Adipocyte (in vitro differentiated cells): ENCODE measurements at places on chromosomes 3 and 15.

DNA sequence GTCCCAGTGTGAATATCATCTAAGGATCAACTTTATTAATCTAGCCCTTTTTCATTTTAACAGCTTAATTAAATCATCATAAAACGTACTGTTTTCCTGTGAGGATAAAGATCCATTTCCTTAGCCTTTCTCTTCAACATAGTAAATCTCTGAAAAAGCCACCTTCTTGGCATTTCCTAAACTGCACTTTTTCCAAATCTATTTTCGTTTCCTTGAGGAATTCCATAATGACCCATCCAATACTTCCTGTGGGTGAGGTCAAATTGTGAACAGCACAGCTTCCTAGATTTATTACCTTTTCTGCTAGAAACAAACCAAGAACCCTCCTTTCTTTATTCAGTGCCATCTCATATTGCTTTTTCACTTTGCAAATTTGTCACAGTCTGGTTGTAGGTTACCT lies 129.4 kb upstream of the CNTN4 start:
- no peak for DNase-seq

DNA sequence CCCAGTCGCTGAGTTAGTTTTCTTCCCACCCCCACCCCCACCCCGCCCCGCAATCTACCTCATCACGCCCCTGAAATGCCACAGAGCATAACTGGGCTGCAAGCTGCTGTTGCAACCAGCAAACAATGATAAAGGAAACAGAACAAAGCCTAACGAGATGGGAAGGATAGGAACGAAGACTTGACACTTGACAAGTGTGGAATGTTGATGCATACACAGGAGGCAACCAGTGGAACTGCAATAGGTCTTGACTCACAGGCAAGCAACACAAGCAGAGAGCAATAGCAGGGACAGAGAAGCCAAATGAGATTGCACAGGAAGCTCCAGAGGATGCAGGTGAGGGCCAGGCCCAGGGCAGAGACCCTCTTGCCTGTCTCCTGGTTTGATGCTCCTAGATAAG lies 225.9 kb downstream of the IGSF11 start:
- no peak for DNase-seq

DNA sequence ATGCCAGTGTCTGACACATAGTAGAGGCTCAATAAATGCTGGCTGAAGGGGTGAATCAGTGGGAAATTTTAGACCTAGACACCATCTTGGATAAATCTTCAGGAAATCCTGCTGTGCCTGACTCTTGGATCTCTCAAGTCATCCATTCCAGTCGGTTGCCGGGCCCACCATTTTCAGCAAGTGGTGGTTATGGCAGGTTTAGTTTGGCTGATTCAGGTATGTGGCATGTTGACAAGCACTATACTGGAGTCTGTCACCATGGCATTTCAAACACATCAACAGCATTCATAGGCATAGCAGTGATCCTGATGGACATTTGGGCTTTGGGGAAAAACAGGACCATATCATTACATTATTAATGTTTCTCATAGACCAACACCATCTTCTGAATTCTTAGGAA lies 25.7 kb upstream of the APH1B start:
- DNase-seq: no peak

GRCh38 chr3:141477224-141477623 lies 9.6 kb upstream of the RASA2 start:
- peak; percentile 36 for DNase-seq

DNA sequence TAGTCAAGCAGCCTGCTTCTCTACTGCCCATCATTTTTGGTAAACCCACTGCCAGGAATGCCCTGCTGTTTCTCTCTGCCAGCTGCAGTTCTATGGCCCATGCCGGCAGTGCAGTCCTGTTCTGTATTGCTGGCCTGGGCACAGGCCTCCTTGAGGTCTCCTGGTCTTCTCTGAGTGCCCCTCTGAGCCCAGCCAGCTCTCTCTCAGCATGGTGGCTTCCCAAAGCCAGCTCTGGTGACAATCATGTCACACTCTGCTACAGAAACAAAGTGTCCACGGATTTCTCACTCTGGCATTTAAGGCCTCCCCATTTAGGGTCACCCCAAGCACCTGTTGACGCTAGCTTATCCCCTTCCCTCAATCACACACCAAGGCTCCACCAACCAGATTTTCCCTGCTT lies 24.5 kb downstream of the SRPRB start:
- DNase-seq: no peak

DNA sequence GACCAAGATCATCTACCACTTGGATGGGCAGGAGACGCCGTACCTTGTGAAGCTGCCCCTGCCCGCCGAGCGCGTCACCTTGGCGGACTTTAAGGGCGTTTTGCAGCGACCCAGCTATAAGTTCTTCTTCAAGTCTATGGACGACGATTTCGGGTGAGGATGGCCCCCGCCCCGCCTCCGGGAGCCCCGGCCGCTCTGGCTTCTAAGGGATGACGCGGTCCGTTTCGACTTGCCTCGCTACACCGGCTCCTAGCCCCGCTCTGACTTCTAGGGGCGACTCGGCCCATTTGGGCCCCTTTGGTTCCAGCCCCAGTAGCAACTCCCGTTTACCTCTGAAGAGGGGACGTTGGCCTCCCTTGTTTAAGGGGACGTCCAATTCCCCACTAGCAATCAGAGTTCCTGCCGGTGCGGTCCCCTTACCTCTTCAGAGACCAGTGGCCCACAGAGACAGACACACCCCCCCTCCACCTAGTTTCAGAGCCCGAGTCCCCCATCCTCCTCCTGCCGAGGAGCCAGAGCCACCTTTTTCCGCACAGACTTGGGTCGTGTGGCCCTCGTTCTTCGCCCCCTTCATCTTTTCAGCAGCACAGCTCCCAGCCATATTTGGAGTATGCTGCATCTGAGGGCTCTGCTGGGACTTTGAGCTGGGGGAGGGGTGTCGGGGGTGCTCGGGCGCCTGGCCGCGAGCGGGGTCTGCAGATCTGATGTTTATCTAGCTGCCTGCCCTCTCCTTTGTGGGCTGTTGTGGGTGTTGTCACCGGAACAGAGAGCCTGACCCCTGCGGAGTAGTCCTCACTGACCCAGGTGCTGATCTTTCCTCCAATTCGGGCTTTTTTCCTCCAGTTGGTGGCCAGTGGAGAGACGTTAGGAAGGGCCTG lies 706 bp downstream of the DVL3 start:
- peak; percentile 68 for DNase-seq

DNA sequence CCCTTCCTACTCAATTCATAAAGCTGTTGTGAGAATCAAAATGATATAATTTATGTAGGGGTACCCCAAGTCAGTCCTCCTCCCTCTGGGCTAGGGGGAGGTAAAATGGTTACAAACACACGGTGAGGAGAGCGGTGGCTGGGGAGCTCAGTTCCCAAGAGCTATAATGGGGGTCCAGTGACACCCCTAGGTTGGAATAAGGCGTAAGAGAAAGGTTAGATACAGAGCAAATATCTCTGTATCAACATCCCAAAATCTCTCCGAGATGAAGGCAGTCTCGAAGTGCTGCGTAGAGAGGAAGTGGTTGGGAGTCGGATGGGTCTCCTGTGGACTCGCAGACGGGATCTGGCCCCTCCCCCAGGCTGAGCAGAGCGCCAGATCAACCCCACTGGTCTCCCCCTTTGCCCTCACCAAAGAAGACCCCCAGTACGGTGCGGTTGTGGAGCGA lies 1.8 kb downstream of the DUOX2 start:
- no peak for DNase-seq

DNA sequence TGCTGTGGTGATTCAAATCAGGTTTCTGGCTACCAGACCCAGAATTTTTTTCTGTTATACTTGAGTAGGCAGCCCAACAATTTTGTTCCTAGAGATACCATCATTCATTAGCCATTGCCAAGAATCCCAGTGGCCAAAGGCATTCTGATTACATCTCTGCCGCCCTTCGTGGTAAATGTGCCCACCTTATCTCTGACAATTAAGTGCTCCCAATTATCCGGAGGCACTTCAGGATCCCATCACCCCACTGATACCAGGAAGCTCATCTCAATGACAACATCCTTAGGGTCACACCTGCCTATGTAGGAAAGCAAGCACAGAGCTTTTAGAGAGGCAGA lies 43.2 kb upstream of the RPL35A start:
- DNase-seq: no peak

- DNase-seq: no peak
Observed at GRCh38 chr3:15479400-15480224, 41.9 kb downstream of the COLQ start.

DNA sequence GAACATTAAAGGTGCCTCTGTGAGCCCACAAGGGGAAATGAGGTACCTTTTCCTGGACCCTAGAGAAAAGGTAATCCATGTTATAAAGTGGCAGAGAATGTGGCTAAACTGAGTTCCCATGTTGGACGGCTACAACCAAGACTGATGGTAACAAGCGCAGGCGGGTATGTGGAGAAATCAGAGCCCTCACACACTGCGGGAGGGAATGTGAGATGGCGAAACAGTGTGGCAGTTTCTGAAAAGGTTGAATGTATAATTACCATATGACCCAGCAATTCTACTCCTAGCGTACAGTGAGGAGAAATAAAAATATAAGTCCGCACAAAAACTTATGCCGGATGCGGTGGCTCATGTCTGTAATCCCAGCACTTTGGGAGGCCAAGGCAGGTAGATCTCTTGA lies 24.1 kb upstream of the SHISA5 start:
- DNase-seq: no peak

DNA sequence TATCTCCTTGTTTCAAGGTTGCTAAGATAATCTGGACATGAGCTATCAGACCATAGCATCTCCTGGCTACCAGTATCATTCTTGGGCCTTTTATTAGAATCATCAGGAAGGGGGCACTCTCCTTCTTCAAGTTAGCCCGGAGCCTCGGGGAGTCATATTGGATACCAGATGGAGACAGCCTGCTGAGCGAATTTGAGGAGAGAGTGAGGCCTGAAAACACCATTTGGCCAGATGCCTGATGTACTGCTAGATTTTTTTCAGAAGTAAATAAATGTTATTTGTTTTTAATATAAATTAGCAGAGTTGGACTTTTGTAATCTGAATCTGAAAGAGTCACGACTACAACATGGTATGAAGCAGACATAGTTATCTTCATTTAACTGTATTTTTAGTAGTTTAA lies 848.6 kb downstream of the IGSF11 start:
- no peak for DNase-seq

GRCh38 chr3:44772099-44772442 lies 10.5 kb downstream of the KIF15 start:
- no peak for DNase-seq
